GM23248 (cell line): ENCODE measurements at places on chromosomes 2 and 18. TPM values are rescaled to one million over a fixed set of nuclear protein-coding genes. Genes with fewer than 3 reads are reported as not detected.

DNA sequence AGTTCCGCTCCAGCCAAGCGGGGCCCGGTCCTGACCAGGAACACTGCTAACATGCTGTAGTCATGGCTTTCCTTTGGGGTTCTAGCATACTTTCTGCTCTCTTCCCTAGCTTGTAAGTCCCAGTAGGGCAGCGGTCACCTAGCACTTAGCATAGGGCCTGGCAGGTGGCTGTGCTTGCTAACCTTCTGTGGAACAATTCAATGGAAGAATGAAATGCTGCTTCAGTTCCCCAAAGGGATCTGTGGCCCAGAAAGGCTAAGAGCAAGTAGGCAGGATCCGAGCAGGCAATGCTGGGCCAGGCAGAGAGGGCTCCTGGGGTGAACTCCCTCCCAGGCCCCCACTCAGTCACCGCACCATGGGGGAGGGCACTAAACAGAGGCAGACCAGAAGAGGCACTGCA, 266.8 kb downstream of the CELF4 start:
- H3K4me3 ChIP-seq = no peak overlapping the region
- no peaks in the 10 kb centered on the region for H3K36me3 ChIP-seq
- no peak overlapping the region for H3K27ac ChIP-seq
- H3K27me3 ChIP-seq = peaks cover 9% of the 10 kb centered on the region; the same call in 1 of the 2 replicates

GRCh38 chr2:237432484-237433092, 18.6 kb upstream of the COL6A3 start:
- H3K27me3 ChIP-seq = no peaks in the 10 kb centered on the region
- peak overlapping the region; percentile 100 for H3K27ac ChIP-seq
- peak; percentile 99 for DNase-seq
- H3K36me3 ChIP-seq = no peaks in the 10 kb centered on the region
- peak overlapping the region; percentile 33 for H3K4me3 ChIP-seq

- no peak overlapping the region for H3K4me3 ChIP-seq
- H3K4me1 ChIP-seq = no peaks in the 10 kb centered on the region
- no peaks in the 10 kb centered on the region for H3K27me3 ChIP-seq
- no peak overlapping the region for H3K27ac ChIP-seq
Observed at GRCh38 chr18:64699081-64699480, 550.2 kb upstream of the LINC00305 start.

DNA sequence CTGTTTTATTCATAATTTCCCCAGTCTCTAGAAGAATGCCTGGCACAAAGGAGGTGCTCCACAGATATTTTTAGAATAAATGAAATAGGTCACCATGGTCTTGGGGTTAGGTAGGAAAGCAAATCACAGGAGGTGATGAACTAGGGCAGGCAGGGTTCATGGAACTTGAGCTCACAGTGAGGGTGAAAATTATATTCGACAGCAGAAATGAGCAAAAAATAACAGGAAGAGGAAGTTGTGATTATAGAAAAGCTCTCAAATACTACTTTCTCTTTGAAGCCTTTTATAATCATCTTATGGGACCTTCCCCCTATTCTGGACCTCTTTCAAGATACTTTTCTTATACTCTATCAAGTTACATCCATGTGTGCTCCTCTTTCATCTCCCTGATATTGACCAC, 4.5 kb upstream of the CREB1 start:
- no peak for DNase-seq
- H3K4me3 ChIP-seq = no peak overlapping the region
- peaks cover 22% of the 10 kb centered on the region for H3K4me1 ChIP-seq
- H3K27ac ChIP-seq = no peak overlapping the region
- H3K36me3 ChIP-seq = no peaks in the 10 kb centered on the region
- no peaks in the 10 kb centered on the region for H3K27me3 ChIP-seq

GRCh38 chr2:6973895-6974545, 56.8 kb downstream of the RNF144A start:
- H3K27ac ChIP-seq = no peak overlapping the region
- no peaks in the 10 kb centered on the region for H3K36me3 ChIP-seq
- no peaks in the 10 kb centered on the region for H3K27me3 ChIP-seq

GRCh38 chr2:33212151-33212550, 264.3 kb upstream of the RASGRP3 start:
- peak; percentile 93 for DNase-seq
- H3K4me1 ChIP-seq = peaks cover 78% of the 10 kb centered on the region
- H3K4me3 ChIP-seq = no peak overlapping the region

DNA sequence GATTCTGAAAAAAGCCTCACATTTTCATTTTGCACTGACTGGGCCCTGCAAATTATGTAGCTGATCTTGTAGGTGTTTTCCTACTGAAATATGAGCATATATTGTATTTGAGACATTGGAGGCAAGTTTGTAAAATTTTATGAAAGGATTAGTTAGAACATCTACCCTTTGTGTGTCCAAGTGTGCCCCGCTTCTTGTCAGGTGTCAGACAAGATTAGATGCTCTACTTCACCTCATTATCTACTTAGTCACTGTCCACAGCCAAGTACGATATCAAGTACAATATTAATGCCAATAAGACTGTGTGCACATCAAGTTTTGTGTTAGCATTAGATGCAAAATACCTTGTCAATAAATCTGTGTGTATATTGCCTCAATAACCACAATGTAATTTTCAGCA, 67.8 kb upstream of the RPRM start:
- no peak overlapping the region for H3K27ac ChIP-seq
- H3K4me3 ChIP-seq = no peak overlapping the region
- H3K36me3 ChIP-seq = no peaks in the 10 kb centered on the region
- no peak for DNase-seq

GRCh38 chr2:230128623-230129342, 60.1 kb upstream of the SLC16A14 start:
- H3K27me3 ChIP-seq = no peaks in the 10 kb centered on the region
- H3K36me3 ChIP-seq = no peaks in the 10 kb centered on the region
- no peak overlapping the region for H3K27ac ChIP-seq
- H3K4me3 ChIP-seq = peak overlapping the region; percentile 47
- peak; percentile 62 for DNase-seq
- H3K4me1 ChIP-seq = 0 out of 2 replicates have a peak, but pooled peaks cover 10% of the 10 kb centered on the region

DNA sequence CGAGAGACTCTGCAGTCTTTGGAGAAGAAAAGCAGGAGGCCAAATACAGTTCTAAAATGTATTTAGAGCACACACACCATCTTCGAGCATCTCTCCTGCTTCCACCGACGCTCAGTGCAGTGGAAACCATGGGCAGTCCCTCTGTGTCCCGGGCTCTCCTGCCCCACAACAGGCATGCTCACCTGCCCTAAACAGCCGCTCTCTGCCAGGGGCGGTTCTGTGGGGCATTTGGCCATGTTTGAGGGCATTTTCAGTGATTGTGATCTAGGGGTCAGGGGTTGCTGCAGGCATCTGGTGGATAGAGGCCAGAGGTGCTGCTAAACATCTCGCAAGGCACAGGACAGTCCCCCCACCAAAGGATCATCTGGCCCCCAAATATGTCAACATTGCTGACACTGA, 55.8 kb downstream of the EMX1 start:
- no peak for DNase-seq
- no peaks in the 10 kb centered on the region for H3K36me3 ChIP-seq
- H3K4me1 ChIP-seq = no peaks in the 10 kb centered on the region
- H3K4me3 ChIP-seq = no peak overlapping the region

DNA sequence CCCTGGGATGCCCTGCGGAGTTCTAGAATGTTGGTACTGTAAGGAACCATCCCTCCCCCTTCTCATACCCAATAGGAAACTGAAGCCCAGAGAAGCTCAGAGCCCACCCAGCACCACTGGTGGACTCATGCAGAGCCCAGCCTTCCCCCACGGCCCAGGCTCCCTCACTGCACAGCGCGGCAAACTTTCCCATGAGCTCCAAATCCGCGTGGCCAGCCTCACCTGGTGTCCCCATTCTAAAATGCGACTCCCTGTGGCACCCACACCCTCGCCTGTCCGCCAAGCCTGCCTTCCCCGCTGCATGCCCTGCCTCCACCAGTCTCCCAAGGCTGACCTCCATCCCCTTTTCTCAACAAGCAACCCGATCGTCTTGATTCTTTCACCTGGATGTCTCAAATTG, 51.1 kb downstream of the PTGR3 start:
- H3K27me3 ChIP-seq = peaks cover 26% of the 10 kb centered on the region
- DNase-seq = no peak
- no peak overlapping the region for H3K27ac ChIP-seq
- no peak overlapping the region for H3K4me3 ChIP-seq
- H3K36me3 ChIP-seq = no peaks in the 10 kb centered on the region

DNA sequence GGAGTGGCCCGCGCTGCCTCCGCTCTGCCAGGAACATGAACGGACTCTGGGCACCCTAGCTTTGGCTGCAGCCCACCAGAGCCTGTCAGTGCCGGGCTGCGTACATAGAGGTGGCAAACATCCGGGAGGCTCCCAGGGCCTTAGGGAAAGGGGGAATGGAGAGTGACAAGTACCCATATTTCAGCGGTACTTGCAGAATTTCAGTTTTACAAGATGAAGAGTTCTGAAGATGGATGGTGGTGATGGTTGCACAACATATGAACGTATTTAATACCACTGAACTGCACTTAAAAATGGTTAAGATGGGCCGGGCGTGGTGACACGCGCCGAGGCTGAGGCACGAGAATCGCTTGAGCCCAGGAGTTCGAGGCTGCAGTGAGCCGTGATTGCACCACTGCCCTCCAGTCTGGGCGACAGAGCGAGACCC, 873 bp downstream of the MTHFD2 start:
- peak overlapping the region; percentile 98 for H3K4me3 ChIP-seq
- H3K27me3 ChIP-seq = no peaks in the 10 kb centered on the region
- H3K27ac ChIP-seq = peak overlapping the region; percentile 98
- H3K4me1 ChIP-seq = peaks cover 31% of the 10 kb centered on the region
- peaks cover 19% of the 10 kb centered on the region; the same call in 1 of the 2 replicates for H3K36me3 ChIP-seq

GRCh38 chr2:102832789-102833188, 71.0 kb downstream of the TMEM182 start:
- no peaks in the 10 kb centered on the region for H3K36me3 ChIP-seq
- peaks cover 8% of the 10 kb centered on the region for H3K27me3 ChIP-seq
- DNase-seq = no peak
- H3K4me1 ChIP-seq = no peaks in the 10 kb centered on the region

DNA sequence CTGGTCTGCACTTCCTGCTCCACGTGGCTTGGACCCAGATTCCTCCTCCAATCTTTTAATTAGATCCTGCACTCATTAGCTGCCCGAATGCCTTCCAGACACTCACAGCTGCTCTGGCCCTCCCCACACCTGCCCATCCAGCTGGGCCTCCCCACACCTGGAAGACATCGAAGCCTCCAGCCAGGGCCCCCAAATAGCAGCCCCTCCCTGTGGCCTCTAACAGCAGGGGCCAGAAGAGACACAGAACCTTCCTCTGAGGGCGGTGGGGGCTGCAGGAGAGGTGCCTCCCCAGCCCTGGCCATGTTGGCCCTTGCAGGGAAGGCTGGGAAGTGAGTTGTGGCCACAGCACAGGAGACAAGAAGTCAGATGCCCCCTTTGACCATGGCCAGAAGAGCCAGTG, 252.8 kb downstream of the DYSF start:
- no peak overlapping the region for H3K4me3 ChIP-seq
- H3K36me3 ChIP-seq = no peaks in the 10 kb centered on the region
- peaks cover 10% of the 10 kb centered on the region; the same call in 1 of the 2 replicates for H3K4me1 ChIP-seq
- no peak overlapping the region for H3K27ac ChIP-seq
- H3K27me3 ChIP-seq = no peaks in the 10 kb centered on the region
- no peak for DNase-seq

DNA sequence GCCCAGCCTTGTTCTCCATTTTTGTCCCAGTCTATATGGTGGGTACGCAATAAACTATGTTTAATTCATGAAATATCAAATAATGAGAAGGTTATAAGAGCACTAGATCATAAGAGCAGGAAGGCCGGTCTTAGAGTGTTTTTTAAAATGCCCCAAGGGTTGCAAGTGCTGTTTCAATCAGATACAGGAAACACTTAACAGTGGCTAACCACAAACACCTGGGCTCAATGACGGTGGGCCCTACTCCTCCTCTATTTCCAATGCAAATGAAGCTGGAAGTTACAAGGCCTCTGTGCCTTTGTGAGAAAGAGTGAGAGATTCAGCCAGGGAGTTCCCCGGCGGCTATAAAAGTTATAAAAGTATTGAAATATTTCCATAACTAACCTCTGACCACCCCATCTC, 18.9 kb upstream of the WDR33 start:
- no peak overlapping the region for H3K27ac ChIP-seq
- no peaks in the 10 kb centered on the region for H3K4me1 ChIP-seq

The ANAPC1 gene
- 11.3 and 13.5 TPM in 2 replicates for polyA plus RNA-seq

The C2orf66 gene
- 0.25 TPM in 1 of 2 replicates, not detected in the other for polyA plus RNA-seq

The COL3A1 gene
- 977 and 987 TPM in 2 replicates for polyA plus RNA-seq

The ABCA12 gene
- not detected in 2 replicates for polyA plus RNA-seq

The TOGARAM2 gene
- polyA plus RNA-seq = 0.03 TPM in 1 of 2 replicates, not detected in the other

The ACTR1B gene
- 53.4 and 55.9 TPM in 2 replicates for polyA plus RNA-seq

The MOCOS gene
- 14.3 and 17.9 TPM in 2 replicates for polyA plus RNA-seq

The NLRC4 gene
- polyA plus RNA-seq = 0.09 and 0.18 TPM in 2 replicates
